Activated CD8-positive, alpha-beta memory T cell treated with anti-CD3 and anti-CD28 coated beads for 1 hour (primary cell): ENCODE measurements at places on chromosomes 1 and 21.

- DNase-seq, result no peak
These were observed 732.3 kb downstream of the NCAM2 start for GRCh38 chr21:21730512-21730911.

DNA sequence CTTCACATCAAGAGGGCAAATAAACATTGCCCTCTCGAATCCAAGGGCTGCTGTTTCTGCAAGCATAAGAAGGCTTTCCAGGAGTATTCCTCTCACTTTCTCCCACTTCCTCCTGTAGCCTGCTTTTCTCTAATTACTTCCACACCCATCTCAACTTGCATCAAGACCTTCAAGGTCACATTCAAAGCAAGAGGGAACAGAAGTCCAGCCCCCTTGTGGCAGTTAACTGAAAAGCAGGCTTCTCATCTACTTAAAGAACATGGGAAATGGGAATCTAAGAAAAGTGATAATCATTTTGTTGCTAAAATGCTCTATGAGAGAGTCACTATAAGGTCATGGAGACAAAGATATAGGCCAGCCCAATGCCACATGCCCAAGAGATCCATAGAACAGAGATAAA, 874.4 kb downstream of the KCNT2 start:
- DNase-seq, result no peak

DNA sequence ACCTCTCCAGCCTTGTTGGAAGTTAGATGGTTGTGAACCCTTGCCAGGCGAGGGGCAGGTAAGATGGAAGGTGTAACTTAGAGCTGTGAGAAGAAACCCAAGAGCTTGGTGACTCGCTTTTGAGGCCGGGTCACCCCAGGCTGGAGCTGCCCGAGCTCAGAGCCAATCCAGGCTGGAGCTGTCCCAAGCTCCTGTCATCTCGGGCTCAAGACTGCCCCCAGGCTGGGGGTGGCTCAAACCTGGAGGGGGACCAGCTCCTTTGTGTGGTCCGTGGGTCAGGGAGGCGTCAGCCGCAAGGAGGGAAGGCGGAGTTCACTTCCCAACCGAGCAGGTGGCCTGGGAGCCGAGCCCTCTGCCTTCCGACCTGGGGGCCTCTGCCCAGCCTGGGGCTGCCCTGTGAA, 2.0 kb downstream of the HUNK start:
- no peak for DNase-seq

GRCh38 chr1:13702425-13703127, 2.6 kb downstream of the PRDM2 start:
- DNase-seq, result peak; percentile 34

DNA sequence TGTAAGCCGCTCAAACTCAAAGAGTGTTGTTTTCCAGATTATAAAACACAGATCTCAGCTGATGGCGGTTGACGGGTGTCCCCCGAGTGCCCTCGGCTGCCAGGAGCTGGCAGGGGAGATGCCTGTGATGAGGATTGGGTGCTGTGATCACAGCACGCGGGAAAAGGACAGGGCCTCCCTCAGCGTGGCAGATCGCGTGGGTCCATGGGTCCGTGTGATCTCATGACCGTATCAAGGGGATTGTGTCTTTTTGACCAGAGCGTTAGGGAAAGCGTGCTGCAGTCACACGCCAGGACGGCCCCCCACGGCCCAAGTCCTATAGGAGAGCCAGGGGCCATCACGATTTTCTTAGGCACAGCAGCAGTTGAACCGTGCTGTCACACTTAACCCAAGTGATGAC, 51.9 kb downstream of the PDE9A start:
- no peak for DNase-seq
